ENCODE measurements at places on chromosomes 4 and X. TPM values are rescaled to one million over a fixed set of nuclear protein-coding genes. Genes with fewer than 3 reads are reported as not detected.

GRCh38 chr4:81789741-81790399 is 318.2 kb upstream of the RASGEF1B start:
- DNase-seq = no peak

GRCh38 chr4:8843597-8843996 is 28.0 kb downstream of the HMX1 start:
- no peak for DNase-seq

DNA sequence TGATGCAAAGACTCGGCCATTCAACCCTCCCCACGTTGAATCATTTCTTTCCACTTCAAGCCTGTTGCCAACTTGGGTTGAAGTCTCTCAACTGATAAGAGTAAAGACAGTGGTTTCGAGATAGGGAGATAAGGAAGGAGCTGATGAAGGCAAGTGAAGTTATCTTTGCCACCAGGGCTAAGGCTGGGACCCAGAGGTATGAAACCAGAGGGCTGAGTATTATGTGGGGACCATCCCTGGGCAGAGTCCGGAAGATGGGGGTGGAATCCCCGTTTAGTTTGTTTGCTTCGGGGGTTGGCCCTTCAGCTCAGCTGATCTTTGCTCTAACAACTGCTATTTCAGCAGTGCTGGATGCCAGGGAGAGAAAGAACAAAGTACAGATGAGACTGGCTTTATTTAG is 2.3 kb upstream of the XPNPEP2 start:
- no peak for DNase-seq

DNA sequence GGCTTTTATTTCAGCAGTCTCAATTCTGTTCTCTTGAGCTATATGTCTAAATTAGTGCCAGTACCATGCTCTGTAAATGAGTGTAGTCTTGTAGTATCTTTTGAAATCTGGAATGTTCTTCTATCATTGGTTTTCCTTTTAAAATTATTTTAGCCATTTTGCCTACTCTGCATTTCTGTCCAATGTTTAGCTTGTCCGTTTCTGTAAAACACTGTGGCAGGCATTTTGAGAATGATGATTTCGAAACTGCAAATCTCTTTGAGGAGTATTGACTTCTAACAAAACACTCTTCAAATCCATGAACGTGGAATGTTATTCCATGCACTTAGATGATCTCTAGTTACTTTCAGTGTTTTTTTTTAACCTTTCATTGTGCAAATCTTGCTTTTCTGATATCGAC is 28.3 kb upstream of the PPP4R3C start:
- no peak for DNase-seq

DNA sequence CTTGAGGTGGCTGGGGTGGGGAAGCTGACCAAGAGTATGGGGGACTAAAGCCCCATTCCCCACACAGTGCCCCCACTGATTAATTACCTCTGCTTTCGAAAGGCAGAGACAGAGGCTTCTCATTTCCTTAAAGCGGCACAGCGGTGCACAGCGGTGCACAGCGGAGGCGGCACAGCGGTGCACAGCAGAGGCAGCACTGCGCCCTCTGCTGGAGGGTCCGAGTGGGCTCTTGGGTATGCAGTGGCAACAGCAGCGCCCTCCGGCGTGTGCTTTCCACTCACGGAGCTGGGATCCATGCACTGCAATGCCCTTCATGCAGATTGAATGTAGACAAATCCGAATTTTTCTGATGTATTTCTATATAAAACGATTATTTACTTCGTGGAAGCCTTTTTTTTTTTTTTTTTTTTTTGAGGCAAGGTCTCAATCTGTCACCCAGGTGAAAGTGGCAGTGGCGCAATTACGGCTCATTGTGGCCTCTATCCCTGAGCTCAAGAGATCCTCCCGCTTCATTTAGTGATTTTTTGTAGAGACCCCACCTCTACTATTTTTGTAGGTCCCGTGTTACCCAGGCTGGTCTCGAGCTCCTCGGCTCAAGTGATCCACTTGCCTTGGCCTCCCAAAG is 19.7 kb upstream of the PRPS2 start:
- peak; percentile 16 for DNase-seq

GRCh38 chrX:111159232-111159631 is 63.2 kb downstream of the PAK3 start:
- no peak for DNase-seq

GRCh38 chr4:7299010-7299907 is 106.9 kb downstream of the SORCS2 start:
- DNase-seq = no peak

DNA sequence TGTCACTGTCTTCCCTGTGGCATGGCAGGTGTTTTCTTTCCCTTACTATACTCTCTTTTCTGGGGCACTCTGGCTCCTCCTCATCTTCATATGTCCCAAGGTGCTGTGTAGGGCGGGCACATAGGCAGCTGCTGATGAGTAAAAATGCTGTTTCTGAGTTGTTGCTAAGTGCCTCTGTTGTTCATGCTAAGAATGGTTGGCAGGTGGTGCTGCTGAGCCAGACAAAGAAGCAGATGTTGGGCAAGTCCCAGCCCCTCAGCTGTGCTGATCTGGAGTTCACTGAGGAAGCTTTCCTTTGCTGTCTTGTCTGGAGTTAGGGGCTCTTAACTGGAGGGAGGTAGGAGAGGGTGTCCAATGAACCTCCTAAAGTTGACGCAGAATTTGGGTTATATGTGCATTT is 40.6 kb downstream of the HADH start:
- peak; percentile 67 for DNase-seq

- DNase-seq = no peak
These were observed 175.9 kb downstream of the AFAP1 start for GRCh38 chr4:7763788-7764187.

- DNase-seq = no peak
These were observed 446.3 kb upstream of the GNPDA2 start for GRCh38 chr4:45172636-45173035.

TRIM75 gene
- total RNA-seq = not detected

C4orf51 gene
- not detected for total RNA-seq

BTC gene
- not detected for total RNA-seq

PLS3 gene
- total RNA-seq = 309 TPM

GRPR gene
- not detected for total RNA-seq

All from fibroblast of the aortic adventitia (primary cell).